ENCODE measurements at places on chromosomes 2 and 18.

GRCh38 chr2:238852206-238852869, 4.5 kb downstream of the TWIST2 start:
- DNase-seq, result no peak

- no peak for DNase-seq
Measured at GRCh38 chr2:102166189-102166845, 20.5 kb upstream of the IL1RL2 start.

GRCh38 chr2:101619191-101619591, 78.3 kb upstream of the MAP4K4 start:
- DNase-seq, result no peak

DNA sequence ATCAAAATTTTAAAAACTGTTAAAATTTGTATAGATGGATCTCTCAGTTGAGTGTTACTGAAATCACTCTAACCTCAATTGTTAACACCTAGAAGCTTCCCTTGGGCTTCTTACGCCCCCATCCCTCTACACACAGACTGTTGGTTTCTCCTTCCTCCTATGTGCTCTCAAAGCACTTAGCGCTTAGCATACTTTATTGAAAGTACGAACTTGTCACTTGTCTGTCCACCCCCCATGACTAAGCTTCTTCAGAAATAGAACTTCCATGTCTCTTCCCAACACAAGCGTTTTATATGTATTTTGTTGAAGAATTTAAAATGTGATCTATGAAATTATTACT, 441 bp downstream of the MPHOSPH10 start:
- no peak for DNase-seq

DNA sequence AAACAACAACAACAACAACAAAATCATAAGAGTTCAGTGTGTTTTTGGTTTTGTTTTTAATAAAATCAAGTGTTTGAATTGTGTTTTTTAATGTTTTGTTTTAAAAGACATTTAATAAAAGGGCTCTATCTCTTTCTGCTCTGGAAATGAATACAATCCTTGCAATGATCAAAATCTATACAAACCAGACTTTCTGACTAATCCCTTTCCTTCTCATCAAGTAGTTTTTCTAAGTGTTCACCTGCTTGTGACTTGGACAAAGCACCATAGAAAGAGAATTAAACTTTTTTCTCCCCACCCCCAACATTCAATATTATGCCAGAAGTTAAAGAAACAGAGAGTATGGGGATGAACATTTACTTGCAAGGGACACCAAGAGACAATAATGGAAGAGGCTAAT, 61.4 kb downstream of the KCTD18 start:
- no peak for DNase-seq

DNA sequence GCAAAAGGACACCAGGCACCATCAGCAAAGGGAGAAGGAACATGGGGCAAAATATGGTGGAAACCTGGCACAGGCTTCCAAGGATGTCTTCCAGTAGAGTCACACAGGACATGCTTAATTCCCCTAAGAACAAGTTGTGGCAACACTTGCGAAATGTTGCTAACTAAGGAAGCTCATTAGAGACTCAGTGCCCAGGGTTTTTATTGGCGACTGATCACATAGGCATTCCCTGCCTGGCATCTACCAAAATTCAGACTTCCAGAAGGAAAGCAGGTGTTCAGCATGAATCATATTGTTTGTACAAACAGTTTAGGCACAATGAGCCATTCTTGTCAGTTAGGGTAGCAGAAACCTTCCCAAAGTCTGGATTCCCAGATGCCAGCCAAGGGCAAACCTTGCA, 25.7 kb downstream of the SLC4A1AP start:
- peak; percentile 38 for DNase-seq

GRCh38 chr2:1784087-1784486, 39.8 kb upstream of the PXDN start:
- no peak for DNase-seq

DNA sequence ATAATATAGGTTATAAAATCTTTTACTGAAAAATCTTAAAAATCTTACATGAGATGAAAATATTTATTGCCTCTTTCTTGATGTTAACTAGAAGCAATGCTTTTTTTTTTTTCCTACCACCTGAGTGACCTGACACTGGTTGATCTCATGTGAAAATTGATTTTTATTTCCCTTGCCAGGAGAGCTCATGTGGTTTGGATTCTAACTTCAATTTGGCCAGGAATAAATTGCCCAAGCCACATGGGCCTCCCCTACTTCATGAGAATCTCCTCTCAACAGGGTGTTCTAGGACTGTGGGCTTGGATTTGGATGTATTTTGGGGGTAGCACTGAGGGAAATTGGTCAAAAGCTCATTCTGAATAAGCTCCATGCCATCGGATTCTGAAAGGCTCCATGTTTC, 20.1 kb downstream of the IDH1 start:
- no peak for DNase-seq

DNA sequence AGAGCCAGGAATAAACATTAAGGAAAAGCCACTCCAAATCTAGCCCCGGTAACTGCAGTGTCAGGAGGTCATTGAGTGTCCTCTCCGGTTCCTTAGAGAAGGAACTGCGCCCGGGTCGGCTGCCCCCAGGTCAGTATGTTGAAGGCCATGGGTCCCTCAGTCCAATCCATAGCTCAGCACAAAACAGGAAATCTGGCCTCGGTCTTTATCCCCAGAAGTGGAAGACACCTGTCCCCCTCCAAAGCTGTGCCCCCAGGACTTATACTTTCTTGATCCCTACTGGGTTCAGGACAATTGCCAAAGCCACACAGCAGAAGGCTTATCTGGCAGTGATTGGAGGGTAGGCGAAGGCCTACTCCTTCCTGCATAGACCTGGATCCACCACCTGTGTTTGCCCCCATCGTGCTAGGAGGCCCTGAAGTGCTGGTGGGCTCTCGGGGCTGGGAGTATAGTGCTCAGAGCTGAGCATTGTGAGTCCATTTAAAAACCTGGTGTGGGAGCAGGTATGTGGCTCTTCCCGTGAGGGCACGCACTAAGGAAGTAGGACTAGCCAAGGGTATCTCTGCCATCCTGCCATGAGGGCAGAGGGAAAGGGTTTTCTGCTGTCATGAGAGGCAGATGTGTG, 178.6 kb downstream of the SEPTIN10 start:
- DNase-seq, result peak; percentile 44

DNA sequence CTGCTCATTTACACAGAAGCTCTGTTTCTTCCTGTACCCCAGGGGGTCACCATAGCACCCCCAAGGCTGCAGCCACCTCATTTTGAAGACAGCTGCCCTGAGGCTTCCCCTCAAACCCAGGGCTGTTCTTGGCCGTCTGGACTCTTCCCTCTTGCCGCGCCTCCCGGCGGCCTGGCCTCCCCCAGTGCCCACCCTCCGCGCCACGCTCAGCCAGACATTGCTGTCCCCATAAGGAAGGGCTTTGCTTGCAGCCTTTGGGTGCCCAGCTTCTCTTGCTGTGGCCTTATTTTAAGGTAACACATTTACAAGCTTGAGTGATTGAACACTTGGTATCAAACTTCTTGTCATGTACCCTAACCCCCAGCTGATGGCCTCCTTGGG, 79.0 kb downstream of the STPG4 start:
- no peak for DNase-seq

DNA sequence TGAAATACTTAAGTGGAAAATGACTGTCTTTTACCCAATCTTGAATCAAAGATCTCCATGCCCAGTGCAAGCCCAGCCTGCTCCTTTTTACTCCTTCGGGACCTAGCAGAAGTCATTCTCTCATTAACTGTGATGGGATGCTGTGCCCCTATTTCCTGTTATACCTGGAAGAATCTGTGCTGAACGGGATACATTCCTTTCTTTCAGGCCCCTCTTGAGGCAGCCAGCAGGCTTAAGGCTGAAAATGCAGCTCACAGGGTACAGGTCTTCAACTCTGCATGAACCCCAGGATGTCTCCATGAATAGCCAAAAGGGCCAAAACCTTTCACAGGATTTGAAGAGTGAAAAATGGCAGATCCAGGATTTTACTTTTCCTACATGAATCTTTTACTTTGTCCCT, 784.8 kb upstream of the KLHL29 start:
- DNase-seq, result no peak

DNA sequence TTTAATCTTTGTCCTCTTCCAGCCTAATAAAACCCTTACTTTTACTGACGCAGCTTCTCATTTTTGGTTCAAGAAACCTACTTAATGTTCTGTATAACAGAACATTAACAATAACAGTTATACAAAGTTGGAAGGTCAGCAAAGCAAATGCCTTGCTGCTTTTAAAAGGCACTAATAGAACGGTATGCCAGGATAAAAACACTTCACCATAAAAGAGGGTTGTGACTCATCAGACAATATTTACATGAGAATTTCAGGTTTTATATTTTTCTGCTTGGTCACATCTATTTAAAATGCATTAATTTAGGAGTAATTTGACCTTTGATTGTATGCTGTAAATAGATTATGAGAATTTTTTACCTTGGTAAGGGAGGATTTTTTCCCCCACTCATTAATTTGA, 3.0 kb downstream of the KLHL41 start:
- DNase-seq, result no peak

DNA sequence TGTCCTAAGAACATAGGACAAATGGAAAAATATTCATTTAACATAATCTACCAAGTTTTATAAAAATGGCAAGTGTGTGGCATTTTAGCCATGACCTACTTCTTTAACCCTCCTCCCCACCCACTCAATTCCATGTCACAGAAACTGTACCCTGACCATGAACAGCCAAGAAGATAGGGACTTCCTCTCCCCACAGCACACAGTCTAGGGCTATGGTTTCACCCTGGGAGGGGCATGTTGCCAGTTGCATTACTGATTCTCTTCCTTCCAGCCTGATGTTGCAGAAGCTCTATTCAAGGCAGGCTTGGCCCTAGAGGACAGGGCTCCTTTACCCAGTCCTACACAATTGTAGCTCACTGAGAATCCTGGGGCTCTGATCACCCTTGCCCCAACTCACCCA, 153.6 kb upstream of the KLF7 start:
- no peak for DNase-seq

- no peak for DNase-seq
Measured at GRCh38 chr2:58992062-58992706, 751.1 kb upstream of the FANCL start.

DNA sequence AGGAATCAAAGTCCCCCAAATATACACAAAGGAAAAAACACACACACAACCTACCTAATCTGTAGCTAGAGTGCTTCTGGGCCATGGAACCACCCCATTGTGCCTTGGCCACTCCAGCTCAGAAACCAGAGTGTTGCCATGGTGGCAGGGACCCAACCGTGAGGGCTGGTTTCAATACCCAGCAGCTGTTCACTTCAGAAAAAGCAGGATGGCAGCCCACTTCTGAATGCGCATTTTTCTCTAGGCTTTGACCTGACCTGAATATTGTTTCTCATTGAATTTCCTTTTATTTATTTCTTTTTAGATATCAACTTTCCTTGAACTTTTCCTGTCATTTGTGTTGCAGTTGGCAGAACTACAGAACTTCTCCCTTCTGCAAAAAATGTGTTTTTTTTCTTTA, 43.0 kb upstream of the EHBP1 start:
- DNase-seq, result no peak

GRCh38 chr2:155310589-155310988, 612.1 kb downstream of the KCNJ3 start:
- peak; percentile 67 for DNase-seq

GRCh38 chr2:205078762-205079161, 533.5 kb downstream of the PARD3B start:
- DNase-seq, result no peak

- DNase-seq, result no peak
Measured at GRCh38 chr18:58579561-58580047, 49.3 kb downstream of the ALPK2 start.

DNA sequence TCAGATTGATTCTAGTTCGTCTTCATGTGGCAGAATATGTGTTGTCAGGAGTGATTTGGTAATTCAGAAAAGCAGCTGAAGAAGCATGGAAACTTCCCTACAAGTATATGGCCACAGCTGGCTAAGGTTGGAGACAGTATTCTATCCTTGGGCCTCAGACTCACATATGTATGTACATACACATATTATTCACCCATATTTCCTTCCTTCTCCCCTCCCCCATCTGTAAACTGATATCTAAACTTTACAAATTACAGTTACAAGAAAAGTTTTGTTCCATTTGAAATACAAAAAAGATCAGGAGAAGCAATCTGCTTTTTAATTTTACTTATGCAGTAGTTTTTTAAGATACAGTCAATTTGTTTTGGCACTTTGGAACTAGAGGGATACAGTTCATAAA, 3.1 kb downstream of the SP3 start:
- DNase-seq, result peak; percentile 18

- DNase-seq, result no peak
Measured at GRCh38 chr18:3111523-3112240, 98.7 kb upstream of the LPIN2 start.

GRCh38 chr2:158460632-158461297, 4.0 kb downstream of the PKP4 start:
- DNase-seq, result no peak

DNA sequence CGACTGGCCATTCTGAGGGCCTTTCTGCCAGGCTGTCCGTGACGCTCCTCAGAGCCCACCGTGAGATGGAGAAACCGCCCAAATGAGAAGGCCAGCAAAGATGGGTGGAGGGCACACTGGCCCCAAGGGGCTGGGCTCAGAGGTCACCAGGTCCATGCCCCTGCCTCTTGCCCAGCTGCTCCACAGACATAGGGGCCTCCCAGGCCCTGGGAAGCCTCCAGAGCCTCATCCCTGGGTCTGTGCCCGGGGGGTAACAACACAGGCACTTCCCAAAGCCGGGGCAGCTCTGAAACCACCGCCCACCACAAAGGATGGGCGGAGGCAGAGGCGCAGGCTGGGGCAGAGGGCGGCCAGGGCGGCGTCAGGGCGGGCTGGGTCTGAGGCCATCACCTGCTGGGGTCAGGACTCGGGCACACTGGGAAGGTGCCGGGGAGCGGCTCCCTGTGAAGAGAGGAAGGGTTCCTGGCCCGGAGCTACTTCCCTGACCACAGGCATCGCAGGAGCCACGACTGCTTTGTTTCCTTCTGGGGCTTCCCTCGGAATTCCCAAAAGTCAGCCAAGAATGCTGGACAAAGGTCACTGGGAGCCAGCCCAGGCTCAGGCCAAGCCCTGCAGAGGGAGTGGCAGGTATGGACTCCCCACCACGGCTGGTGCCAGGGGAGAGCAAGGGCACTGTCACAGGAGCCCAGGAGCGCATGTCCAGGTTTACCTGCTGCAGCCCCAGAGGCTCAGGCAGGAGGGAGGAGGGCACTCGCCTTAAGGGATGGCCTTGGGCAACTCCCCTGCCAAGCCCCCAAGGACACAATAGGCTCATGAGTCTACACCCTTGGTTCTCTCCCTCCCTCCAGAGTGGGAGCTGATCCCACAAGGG, 9.4 kb downstream of the CYP26B1 start:
- no peak for DNase-seq

DNA sequence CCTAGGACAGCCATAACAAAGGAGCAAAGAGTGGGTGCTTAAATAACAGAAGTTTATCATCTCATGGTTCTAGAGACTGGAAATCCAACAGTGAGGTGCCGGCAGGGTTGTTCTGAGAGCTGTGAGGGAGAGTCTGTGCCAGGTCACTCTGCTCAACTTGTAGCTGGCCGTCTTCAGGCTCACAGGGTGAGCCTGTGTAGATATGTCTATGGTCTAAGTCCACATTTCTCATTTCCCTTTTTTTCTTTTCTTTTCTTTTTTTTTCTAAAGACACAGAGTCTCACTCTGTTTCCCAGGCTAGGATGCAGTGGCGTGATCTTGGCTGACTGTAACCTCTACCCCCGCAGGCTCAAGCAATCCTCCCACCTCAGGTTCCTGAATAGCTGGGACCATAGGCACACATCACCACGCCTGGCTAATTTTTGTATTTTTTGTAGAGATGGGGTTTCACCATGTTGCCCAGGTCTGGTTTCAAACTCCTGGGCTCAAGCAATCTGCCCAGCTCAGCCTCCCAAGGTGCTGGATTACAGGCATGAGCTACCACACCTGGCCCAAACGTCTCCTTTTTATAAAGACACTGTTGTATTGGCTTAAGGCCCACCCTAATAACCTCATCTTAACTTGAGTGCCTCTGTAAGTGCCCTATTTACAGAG, 142.2 kb downstream of the SP3 start:
- peak; percentile 69 for DNase-seq
